Endothelial cell (in vitro differentiated cells): ENCODE measurements at places on chromosomes 5 and 9. TPM values are rescaled to one million over a fixed set of nuclear protein-coding genes. Genes with fewer than 3 reads are reported as not detected.

GRCh38 chr5:131521252-131521651 lies 113.8 kb downstream of the RAPGEF6 start:
- DNase-seq = no peak

- no peak for DNase-seq
These were observed 82.5 kb upstream of the SMIM23 start for GRCh38 chr5:171703146-171703545.

DNA sequence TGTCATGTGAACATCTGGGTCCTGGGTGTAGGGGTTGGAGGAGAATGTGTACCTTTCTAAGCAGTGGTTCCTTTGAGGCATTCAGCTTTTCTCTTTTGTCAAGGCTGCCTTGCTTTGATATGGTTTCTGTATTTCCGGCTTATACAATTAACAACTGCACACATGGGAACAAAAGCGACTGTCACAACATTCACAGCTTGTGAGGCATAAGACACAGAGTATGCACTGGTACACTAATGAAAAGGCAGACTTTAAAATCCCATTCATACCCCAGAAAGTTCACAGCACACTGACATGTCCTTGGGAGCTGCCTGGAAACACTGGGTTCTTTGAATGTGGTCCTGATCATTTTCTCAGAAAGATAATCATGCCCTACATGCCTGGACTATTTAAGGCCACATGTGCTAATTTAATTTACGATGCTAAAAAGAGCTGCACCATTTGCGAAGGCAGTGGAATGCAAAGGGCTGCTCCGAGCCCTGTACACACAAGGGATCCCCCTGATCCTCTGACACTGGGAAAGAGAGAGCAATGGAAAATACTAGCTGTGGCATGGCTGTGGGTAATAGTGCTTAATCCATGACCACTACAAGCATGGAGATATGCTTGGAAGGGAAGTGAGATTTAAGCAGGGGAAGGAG lies 131.8 kb downstream of the EFNA5 start:
- DNase-seq = no peak

- DNase-seq = no peak
These were observed 58.4 kb downstream of the DAPK1 start for GRCh38 chr9:87556039-87556438.

DNA sequence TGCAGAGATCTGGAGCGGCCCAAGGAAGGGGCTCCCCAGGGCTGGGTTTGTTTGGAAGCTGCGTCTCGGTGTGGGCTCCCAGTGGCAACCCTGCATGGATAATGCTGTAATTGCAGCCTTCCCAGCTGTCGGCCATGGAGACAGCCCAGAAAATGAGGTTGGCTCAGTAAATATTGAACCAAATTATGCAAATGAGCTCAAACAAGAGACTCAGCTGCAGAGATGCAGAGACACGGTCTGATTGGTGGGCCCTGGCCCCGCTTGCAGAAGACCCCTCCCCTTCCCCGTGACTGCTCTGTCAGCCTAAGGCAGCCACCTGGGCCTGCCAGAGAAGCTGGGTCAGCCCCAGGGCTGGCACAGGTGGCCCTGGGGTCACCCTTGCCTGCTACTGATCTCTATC lies 75.9 kb downstream of the RAD23B start:
- no peak for DNase-seq

DNA sequence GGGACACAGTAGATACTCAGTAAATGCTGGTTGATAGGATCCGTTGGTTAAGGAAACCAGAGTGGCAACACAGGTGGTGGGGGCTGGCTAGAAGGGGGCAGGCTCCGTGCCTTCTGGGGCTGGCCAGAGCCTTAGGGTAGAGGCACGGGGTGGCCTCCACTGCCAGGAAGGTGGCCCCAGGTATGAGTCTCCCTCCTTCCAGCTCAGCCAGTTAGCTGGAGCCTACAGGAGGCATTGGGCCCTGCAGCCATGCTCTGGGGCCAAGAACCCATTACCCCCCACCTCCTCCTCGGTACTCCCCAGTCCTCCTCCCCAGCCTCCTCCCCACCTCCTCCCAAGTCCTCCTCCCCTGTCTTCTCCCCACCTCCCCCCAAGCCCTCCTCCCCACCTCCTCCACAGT lies 27.7 kb downstream of the CXXC5 start:
- no peak for DNase-seq

DNA sequence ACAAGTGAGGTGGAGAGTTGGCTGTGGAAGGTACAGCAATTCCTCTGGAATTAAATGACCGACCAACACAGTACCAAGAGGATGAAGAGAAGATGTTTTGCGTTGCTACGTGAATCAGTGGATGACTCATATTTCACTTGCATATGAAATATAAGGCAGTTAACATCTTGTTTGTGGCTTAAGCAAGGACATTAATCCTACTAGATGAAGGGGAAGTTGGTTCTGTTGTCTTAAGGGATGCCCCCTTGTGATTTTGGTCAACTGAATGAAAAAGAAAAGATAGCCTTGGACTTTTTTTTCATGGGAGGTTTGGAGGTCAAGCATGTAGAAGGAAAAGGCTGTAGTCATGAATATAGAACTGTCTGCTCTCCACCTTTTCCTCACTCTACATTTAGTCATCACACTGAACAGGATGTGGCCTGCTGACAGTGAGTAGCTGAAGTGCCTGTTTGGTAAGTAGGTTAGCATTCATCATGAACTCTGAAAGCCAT lies 33.9 kb downstream of the VLDLR start:
- DNase-seq = no peak

GRCh38 chr5:639253-639530 lies 27.1 kb downstream of the CEP72 start:
- DNase-seq = no peak

DNA sequence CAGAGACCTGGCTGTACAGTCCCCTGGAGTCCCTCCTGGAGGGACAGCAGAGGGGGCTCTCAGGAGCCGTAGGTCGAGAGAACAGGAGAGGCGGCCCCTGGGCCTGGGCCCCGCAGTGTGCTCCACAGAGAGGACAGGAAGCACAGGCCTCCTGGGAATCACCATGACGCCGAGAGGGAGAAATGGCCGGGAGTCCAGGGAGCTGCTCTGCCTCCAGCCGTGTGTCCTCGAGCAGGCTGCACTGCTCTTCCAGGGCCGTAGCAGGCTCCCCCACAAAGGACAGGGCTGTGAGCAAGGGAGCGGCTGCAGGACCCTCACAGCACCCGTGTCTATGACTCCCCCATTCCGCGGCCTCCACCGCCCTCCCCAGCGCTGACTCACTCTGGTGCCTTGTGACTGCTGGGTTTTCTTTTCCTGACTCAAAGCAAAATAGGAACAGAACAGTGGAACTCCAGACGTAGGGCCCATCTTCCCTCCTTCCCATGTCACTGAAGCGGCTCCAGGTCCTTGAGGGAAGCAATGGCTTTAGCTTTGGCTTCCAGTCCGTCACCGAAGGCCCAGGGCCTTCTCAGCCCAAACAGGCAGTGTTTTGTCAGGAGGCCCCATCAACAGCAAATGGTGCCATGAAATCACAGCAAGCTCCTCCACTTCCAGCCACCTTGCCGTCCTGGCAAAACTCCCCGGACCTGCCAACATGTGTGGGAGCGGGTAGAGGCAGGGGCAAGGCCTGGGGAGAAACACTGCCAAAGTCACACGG lies 114.2 kb downstream of the LHFPL2 start:
- DNase-seq = no peak

DNA sequence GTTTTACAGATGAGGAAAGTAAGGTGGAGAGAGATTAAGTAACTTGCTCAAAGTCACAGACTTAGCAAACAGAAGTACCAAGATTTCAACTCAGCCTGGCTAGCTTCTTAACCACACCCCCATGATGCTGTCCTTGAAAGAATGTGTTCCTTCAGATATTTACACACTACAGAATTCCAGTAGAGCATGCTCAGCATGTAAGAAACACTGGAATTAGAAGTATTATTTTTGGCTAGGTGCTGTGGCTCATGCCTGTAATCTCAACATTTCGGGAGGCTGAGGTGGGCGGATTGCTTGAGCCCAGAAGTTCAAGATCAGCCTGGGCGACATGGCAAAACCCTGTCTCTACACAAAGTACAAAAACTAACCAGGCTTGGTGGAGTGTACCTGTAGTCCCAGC lies 142.4 kb downstream of the EDIL3 start:
- no peak for DNase-seq

GRCh38 chr5:135894789-135895188 lies 852 bp downstream of the IL9 start:
- DNase-seq = no peak

DNA sequence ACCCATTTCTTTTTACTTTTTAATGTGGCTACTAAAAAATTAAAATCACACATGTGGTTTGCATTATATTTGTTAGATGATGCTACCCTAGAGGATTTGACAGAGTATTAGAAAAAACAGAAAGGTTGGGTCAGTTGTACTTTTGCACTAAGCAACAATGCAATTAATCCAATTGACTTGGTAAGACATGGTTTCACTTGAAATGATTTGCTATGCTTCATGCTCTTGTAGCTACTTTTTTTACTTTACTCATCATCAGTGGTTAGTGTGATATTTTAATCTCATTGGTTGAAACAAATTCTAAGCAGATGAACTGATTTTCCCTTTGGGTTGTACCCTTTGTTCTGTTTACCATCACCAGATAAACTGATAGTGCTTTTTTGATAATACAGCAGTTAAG lies 39.4 kb downstream of the HMHB1 start:
- no peak for DNase-seq

DNA sequence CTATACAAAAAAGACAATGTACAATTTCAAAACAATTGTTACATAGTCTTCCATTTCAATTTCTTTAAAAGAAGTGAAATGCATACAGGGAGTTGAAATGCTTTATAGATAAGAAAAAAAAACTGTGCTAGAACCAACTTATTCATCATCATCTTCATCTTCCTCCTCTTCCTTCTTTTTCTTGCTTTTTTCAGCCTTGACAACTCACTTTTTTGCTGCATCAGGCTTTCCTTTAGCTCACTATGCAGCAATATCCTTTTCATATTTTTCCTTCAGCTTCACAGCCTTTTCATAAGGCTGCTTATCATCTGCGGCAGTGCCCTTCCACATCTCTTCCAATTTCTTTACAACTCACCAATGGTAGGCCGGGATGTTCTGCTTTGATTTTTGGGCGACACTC lies 4.4 kb downstream of the LHFPL2 start:
- DNase-seq = no peak

GRCh38 chr9:134738869-134739659 lies 97.5 kb downstream of the COL5A1 start:
- peak; percentile 89 for DNase-seq

- DNase-seq = no peak
These were observed 73.4 kb downstream of the PHF2 start for GRCh38 chr9:93649610-93650261.

The TBC1D13 gene
- 58.8 TPM for total RNA-seq

The PCDHB3 gene
- 6.5 TPM for total RNA-seq

The EGR1 gene
- total RNA-seq = 2.1 TPM

The PITX1 gene
- total RNA-seq = 0.87 TPM

The DPYSL3 gene
- 27.6 TPM for total RNA-seq

The FSTL4 gene
- 0.21 TPM for total RNA-seq

The SLC46A2 gene
- not detected for total RNA-seq
